Jurkat, Clone E6-1 (cell line): ENCODE measurements at places on chromosomes 5 and 9.

DNA sequence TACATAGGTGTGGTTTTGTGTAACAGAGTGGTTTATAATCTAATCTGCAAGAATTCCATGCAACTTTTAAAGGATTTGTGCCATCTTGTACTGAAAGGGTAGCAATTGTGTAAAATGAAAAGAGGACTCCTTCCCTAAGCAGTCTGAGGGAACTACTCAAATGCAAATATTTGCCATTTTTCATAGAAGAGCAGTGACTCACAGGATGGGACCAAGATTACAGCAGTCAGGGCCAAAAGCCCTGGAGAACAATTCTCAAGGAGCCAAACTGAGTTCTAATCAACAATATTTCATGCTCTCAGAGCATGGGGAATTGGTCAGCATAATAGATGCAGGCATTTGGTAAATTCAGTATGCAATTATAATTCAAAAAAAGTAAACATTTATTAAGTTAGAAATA, 495.8 kb downstream of the CHSY3 start:
- no peak for DNase-seq

DNA sequence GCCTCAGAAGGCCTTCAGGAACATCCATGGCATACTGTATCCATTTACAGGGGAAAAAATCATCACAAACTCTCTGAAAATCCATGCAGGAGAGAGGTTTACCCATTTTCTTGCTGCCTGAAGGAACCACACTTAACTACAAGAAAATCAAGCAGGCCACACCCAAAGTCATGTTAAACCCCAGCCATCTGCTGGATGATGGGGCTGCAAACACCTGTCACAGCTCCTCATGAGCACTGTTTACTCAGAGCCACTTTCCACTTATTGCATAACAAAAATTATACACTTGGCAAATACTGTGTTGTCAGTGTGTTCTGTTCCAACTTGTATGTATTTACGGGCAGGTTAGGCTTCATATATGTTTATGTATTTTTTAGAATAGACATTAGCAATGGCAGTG, 35.8 kb downstream of the PPIC start:
- no peak for DNase-seq

DNA sequence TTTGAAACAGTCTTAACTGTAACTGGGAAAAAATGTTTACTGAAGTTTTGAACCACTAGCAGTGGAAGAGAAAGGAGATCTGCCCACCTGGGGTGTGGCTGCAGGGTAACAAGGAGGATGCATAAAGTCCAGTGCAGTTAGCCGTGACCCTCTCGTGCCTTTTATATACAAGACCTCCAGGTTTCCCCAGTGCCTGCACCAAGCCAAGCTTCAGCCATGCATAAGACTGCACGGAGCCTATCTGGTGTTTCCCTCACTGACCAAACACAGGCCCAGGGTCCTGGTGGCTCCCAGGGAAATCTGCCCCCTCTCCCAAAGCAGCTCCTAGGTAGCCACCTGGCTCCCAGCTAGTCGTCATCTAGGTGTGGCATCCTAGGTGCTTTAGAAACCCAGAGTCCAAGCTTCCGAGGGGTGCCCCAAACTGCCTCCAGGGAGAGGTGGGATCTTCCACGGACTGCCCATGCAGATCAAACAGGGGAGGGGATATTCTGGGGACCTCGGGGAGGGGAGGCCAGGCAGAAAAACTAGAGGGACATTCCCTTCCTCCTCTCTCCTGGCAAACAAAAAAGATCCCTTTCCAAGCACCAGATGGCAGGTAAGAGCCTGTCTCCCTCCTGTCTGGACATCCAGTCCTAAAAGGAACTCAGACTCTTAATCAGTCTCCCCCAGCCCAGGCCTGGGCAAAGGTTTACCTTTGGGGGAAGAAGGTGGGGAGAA, 2.7 kb downstream of the SHB start:
- DNase-seq = no peak

GRCh38 chr5:6655432-6655831, 22.2 kb downstream of the SRD5A1 start:
- no peak for DNase-seq

GRCh38 chr9:38362852-38363588, 29.5 kb upstream of the ALDH1B1 start:
- DNase-seq = peak; percentile 25

- DNase-seq = peak; percentile 70
These were observed 1.1 kb downstream of the POMT1 start for GRCh38 chr9:131503626-131504465.

DNA sequence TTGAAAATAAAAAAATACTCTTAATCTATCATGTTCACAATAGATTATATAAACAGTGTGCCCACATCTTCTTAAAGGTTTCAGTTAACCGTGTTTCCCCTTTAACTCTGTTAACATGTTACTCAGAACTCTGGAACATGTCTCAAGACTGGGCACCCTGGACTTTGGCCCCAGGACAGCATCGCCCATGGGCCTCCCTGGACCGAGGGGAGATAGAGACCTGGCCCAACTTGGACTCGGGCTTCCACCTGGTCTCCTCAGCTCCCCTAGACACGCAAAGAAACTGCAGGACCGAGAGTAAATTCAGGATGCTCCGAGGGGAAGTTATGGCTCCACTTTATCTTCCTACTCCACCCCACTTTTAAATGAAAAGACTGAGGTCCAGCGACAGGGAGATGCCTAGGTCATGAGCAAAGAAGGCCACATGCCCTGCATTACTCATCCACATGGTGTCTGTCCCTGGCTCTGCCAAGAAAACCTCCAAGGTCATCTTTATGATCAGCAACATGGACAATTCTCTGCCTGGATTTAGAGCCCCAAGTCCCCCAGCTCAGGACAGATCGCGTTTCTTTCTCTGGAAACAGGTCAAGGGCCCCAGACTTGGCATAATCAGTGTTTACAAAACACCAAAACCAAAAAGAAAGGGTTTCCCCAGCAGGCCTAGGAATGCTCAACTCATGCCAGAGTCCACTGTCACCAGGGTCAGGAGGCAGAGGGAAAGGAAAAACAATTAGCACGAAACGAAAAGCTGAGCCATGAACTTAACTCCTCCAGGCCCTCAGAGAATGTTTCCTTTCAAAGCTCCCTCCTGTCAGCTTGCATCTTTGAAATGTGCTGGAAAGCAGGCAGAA, 17.4 kb downstream of the GPX3 start:
- DNase-seq = no peak

GRCh38 chr9:75671354-75671753, 219.1 kb upstream of the PCSK5 start:
- DNase-seq = no peak

GRCh38 chr9:131053896-131054295, 42.4 kb upstream of the AIF1L start:
- DNase-seq = no peak

- peak; percentile 5 for DNase-seq
These were observed 57.2 kb downstream of the ITGA1 start for GRCh38 chr5:52844885-52845284.

GRCh38 chr5:19401032-19401431, 587.0 kb downstream of the CDH18 start:
- DNase-seq = no peak

DNA sequence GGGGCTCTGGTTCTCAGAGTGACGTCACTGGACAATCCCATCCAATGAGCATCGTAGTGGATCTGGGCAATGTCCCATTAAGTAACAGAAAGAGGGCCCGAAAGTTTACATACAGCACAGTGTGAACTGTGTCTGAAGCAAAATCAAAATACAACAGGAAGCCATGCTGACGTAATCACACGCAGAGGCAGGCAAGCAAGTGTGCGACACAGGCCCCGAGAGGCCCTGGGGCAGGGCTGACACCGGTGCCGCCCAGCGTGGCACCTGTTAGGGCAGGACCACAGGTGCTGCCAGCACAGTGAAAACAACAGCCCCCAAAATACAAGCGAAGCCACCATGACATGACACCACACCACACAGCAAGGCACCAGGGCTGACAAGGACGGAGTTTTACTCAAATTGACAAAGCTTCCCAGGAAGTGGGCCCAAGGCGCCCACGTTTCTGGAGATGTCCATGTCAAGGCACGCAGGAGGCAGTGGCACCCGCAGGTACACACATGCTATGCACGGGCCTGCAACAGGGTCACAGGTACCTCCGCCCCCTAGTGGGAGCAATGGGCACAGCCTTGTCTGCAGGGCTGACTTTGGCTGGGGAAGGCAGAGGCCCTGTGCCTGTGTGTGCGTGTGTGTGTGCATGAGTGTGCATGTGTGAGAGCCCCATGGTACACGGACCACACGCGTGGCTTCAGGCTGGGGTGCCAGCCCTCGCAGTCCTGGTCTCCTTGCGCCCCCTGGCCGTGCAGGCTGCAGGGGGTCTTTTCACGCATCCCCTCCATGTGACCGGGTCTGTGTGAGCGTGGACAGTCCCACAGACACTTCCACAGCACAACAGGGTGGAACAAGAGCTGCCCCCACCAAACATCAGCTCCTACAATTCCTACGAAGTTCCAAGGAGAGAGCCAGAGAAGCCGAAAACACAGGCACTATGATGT, 19.6 kb downstream of the QSOX2 start:
- DNase-seq = peak; percentile 60

- no peak for DNase-seq
These were observed 9.0 kb downstream of the MTREX start for GRCh38 chr5:55316837-55317236.

DNA sequence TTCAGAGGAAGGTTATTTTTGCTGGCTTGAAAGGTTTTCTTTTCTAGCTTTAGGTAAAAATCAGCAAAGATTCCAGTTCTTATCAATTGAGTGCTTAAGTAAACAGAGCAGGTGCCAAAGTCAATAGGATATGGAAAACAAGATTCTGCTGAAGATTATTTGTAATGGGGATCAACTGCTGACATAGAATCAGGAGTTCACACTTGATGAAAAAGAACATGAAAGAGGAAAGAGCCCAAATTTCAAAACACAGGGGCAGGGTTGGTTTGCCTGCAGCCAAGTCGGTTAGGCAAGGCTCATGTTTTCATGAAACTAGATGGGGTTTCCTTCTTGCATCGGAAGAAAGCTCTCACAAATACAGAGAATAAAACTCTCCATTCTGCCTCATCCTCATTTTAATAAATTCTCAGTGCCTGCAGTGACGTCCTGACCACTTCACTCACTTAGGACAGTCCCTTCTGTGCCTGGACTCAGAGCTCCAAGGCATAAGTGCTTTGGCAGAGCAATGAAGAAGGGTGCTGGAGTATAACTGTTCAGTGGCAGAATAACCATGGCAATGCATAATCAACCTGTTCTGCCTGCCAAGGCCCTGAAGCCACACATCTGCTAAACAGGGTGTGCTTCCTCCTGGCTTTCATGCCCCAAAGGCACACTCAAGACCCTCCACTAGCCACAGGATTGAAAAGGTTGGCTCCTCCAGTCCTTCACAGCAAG, 179.6 kb downstream of the GNAQ start:
- no peak for DNase-seq

DNA sequence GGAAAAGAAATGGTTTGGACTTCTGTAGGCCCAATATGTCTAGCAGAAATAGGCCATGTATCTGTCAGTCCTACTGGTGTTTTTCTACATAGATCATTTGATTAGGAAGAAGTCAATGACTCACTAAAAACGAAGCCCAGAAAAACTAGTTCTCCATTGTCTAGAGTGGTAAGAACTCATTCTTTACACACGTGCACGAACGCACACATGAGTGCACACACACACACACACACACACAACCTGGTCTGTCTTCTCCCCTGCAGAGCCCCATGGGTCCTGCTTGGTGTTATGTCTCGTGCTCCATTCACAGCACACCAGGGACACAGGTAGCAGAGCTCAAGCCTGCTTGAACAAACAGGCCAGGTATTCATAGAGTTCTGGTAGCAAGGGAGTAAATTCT, 14.9 kb upstream of the FCN1 start:
- no peak for DNase-seq

- no peak for DNase-seq
These were observed 14.1 kb upstream of the GPR150 start for GRCh38 chr5:95605786-95606185.

DNA sequence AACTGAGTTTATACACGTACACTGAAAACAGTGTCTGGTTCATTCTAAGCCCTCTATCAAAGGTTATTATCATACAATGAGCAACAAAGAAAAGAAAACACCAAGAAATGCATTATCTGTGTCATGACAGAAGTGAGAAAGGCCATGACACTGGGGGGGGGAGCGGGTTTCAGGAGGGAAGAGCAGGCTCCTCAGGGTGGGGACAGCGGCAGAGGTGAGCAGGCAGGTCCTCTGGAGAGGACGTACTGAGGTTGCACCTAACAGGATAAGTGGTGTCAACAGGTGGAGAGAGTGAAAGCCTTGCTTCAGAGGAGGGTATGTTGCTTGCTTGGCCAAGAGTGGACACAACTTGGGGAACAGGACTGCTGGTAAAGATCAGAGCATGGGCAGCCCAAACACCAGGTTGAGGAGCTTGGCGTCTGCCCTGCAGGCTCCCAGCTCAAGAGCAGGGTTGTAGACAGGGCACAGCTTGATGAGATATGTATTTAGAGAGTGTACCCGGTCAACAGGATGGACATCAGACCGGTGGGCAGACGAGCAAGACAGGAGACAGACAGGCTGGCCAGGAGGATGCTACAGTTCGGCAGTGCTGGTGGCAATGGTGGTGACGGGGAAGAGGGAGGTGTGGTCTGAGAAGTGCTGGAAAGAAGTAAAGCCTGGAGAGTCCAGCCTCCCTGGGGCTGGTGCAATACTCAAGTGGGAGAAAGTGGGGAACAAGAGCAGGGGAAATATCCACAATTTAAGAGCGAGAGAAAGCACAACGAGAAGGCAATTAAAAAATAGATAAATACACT, 10.3 kb downstream of the WHRN start:
- DNase-seq = no peak

- no peak for DNase-seq
These were observed 123.3 kb upstream of the SLIT3 start for GRCh38 chr5:169424279-169424655.

DNA sequence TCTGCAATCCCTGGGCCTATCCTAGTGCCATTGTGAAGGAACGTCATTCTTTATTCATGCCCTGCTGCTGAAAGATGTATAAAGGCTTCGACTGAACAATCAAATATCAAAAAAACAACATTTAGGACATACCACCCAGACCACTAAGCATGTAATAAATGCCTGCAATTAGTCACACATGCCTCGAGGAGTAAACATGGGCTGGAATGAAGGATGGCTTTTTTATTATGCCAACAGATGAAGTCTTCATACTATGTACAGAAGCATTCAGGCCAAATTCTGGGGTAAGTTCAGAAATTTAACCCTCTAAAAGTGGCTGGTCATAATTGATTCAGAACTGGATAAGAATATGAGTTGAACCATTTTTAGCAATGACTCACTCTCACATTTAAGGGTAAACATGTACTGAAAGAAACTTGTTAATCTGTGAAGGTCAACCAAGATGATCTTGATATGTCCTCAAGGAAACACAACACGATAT, 38.1 kb downstream of the FAM240B start:
- DNase-seq = no peak
